NCI-H187 treated with DMSO at 0.1 percent for 48 hours (cell line): ENCODE measurements at places on chromosomes 13 and 19.

DNA sequence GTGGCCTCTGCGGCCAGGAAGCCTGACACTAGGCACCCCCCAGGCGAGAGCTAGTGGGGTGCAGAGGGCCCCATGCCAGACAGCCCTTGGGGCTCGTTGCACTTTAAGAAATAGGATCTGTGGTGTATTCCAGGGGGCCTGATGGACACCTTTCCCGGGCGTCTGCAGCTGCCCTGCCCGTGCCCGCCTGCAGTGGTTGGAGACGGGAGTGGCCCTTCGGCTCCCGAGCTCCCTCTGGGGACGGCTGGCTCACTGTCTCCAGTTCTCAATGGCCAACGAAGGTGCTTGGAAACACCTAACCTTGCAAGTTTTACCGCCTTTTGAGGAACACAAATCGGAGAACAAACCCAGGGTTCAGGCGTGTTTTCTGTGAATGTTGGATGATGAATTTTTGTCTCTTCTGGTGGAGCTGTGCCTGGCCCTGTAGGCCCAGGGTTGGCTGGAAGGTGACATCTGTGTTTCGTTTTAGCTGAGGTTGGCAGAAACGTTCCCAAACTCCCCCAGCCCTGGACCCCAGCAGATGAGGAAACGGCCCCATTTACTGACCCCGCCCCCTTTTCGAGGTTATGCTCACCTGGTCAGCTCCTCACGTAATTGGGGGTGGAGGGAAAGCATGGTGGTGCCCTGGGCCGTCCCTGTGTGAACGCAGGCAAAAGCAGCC is 17.4 kb upstream of the NPAS1 start:
- DNase-seq, result no peak

DNA sequence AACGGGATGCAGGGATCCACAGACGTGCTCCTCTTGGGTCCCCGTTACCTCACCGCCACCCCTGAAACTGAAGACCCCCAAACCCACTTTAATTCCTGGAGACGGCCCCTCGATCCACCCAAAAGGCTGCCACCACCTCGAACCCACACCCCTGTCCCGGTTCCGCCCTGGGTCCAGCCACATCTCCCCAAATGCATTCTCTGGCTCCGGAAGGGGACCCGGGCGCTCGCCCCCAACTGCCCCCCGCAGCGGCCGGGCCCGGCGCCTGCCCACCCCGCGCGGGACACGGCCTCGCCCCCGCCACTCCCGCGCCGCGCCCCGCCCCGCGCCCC is 219 bp upstream of the FSTL3 start:
- DNase-seq, result no peak

GRCh38 chr19:50024719-50025021 is 502 bp downstream of the VRK3 start:
- no peak for DNase-seq

- no peak for DNase-seq
Measured at GRCh38 chr19:28820289-28820688, 392.7 kb downstream of the UQCRFS1 start.

DNA sequence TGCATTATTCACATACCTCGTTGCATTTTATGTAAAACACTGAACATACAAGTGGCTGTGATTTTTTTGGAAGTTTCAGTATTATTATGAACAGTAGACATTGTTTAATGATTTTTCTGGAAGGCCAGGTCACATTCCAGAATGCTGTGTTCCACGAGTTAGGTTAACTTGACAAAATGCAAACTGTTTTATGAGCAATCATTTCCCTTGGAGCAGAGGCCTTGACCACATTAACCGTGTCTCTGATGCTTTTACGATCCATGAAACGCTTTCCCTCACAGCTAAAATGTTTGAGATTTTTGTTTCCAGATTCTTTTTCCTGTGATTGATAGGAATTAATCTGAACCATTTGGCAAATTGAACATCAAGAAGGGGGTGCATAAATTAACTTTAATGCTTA is 57.8 kb downstream of the MBNL2 start:
- DNase-seq, result no peak

DNA sequence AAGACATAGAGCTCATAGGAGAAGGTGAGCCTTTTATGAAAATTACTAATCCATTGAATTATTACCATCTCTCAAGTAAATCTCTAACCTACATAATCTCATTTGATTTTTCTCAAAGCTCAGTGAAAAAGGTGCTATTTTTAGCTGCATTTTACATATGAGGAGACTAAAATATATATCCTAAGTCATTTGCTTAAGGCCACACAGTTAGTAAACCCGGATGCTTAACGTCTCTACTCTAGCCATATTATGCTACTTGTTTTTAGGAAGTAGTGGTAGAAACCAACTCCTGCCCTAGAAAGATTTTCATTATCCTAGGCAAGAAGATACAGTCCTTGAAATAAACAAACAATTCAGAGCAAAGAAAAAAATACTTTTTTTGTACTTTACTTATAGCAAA is 108.9 kb downstream of the RBM26 start:
- no peak for DNase-seq

DNA sequence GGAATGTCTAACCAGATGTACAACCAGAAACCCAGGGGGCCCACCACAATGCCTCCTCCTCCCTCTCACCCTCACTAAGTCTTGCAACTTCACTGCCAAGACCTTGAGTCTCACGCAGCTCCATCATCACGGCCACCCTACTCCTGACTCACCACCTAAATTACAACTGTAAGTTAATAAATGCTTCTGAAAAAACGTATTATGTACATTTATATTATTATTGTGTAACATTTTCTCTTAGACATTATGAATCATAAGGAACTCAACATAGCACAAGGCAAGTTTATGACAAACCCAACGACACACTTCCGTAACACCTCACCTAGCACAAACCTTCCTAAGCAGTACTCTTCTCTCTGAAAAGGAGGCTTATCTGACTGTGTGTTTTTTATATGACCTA is 20.7 kb downstream of the MIPEP start:
- DNase-seq, result no peak

DNA sequence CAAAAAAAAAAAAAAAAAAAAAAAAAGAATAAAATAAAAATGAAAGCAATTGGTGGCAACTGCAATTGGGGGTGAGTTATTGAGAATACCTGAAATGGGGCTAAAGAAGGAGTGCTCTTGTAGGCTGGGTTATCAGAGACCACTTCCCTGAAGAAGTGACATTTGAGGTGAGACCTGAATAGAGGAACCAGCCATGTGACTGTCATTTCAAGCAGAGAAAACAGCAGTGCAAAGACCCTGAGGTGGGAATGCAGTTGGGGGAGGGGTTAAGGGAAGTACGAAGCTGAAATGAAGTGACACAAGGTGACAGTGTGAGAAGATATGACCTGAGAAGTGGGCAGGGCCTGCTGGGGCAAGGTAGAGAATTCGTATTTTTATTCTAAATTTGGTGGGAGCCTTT is 4.3 kb upstream of the PALM3 start:
- no peak for DNase-seq

GRCh38 chr13:86445206-86445605 is 646.0 kb upstream of the SLITRK6 start:
- DNase-seq, result no peak

DNA sequence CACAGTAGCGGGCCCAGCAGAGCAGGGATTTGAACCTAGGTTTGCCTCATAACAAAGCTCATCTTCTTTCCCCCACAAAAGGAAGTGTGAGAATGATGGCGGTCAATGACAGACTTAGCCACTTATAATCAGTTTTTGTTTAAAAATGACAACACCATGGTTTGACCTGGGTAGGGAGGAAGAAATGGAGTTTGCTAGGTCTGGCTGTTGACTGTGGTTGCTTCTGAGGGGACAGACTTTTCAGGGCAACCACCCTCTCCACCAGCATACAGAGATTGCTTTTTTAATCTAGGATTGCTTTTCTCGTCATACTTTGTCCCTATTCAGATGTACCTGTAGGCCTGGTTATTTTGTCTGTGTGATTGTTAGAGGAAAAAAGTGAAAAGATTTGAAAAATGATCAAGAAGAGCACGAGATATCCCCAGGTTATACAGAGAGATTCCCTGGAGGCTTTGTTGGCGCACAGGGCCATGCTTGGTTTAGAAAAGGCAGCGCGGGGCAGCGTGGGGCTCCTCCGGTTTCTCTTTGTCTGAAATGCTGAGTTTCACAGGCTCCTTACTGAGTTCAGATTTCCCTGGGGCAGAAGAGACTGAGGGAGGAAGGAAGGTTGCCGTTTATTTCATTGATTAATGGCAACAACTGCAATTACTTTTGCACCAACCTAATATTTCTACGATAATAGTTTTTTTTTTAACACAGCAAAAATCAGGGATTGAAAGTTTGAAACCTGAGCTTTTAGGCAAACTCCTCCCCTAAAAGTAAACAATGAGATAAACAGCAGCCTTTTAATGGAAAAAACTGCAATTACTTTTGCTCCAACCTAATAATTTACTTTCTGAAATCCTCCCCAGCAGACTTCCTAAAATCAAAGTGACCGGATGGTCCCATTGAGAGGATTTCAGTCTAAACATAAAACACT is 97.0 kb upstream of the RNF113B start:
- no peak for DNase-seq

DNA sequence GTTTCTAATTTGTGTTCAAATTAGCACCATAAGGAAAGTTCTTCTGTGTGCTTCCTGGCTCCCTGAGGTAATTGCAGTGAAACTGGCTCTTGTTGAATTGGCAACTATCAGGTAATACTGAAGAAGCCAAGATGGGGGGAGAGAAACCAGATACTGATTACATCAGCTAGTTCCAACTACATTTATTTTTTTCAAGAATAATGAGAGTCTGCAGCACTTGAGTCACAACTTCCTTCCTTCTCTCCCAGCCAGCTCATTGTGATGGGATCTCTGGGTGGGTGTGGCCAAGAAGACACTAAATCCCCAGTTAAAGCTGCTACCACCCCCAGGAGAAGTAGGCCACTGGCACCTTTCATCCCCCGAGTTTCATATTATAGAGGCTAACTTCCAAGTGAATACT is 100.7 kb upstream of the RXFP2 start:
- DNase-seq, result no peak

DNA sequence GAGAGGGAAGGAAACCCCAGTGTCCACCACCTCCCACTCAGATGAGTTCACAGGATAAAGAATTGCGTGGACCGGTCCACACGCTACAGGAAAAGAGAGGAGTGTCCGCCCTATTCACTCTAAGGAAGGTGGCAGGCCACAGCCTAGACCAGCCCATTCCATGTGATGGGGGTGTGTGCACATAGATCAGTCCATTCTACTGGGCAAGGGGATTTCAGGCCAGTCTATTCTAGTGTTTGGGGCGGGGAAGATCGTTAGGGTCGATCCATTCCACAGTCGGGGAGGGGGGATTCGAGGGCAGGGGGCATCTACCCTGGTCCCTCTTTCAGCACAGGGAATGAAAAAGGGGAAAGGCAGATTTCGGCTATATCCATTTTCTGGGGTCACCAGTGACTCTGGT is 7.8 kb downstream of the FIZ1 start:
- DNase-seq, result no peak

GRCh38 chr19:1001538-1002166 is 1.4 kb downstream of the GRIN3B start:
- DNase-seq, result no peak

- DNase-seq, result no peak
Measured at GRCh38 chr13:43031881-43032280, 8.5 kb downstream of the DNAJC15 start.

GRCh38 chr19:46704379-46705076 is 12.4 kb downstream of the PRKD2 start:
- DNase-seq, result no peak

DNA sequence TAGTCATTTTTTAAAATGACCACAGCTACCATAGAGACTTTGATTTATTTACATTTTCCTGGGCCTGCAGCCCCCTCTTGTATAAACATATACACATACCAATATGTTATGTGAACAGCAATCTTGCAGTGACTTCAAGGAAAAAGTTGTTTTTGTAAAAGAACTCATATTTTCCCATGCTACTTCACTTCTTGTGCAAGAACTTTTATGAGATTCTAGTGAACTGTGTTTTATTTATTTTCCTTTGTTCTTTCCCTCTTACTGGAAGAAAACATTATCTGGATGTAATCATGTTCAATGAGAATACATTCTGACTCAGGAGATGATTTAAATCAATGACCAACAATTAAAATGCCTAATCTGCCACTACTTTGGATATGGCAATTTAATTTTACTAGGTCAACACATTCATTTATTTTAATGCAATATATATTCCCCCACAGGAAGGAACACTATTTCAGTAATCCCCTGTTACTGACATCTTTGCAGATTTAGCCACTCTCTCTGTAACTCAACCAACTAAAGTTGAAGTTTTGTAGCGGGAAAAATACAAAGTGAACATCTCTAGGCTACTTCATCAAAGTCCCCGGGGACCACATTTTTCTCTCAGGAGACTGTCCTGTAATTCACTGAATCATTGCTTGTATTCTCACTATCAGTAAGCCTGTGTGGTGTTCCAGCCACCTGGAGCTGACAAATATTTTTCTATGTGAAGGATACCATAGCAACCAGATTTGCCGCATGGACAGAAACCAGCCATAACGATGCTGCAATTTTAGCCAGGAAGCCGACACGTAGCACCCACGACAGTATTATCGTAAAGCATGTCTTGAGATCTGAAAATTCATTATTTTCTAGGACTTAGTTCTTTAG is 90.5 kb downstream of the STARD13 start:
- DNase-seq, result no peak

DNA sequence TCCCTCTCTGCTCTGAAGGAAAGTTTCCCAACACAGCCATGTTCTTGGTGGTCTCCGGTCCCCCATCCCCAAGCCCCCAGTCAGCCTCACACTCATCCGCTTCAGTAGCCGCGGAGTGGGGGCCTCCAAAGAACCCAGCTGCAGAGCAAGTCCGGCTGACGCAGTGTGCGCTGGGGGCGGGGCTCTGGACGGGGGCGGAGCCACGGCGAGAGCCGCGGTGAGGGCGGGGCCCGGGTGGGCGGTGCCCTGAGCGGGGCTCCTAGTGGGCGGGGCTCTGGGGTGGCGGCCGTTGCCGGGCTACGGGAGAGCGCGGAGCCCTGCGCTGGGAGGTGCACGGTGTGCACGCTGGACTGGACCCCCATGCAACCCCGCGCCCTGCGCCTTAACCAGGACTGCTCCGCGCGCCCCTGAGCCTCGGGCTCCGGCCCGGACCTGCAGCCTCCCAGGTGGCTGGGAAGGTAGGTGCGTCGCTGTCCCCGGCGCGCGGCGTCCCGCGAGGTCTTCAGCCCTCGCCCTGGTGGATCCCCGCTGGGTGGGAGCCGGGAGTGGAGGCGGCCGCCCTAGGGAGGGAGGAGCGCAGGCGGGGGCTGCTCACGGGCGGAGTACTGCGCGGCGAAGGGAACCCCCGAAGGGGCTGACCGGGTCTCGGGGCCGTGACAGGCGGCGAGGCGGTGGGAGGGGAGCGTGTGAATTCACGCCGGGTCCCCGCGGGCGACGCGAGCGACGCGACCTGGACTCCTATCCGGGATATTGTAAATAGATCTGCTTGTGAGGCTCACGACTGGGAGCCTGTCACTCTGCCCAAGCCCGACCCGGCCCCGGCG is 9.1 kb downstream of the TNFRSF19 start:
- no peak for DNase-seq

DNA sequence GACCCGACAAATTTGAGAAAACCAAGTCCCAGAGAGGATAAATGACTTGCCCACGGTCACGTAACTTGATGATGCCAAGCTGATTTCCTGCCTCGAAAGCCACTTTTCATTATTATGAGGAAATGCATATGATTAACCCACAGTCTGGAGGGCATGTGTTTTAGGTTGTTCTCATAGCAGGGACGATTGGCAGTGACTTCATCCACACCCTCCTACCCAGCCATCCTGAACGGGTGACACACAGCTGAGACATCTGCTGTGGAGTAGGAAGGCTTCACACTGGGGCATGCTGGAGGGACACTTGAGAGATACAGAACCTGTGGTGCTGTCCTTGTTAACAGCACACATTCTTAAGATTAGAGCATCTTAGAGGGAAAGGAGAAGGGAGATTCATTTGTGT is 65.4 kb upstream of the WDFY2 start:
- no peak for DNase-seq

- no peak for DNase-seq
Measured at GRCh38 chr19:38699027-38699346, 45.3 kb downstream of the CAPN12 start.
